Endodermal cell (in vitro differentiated cells): ENCODE measurements at places on chromosomes 12 and 14.

- no peak overlapping the region for H3K27ac ChIP-seq
- H3K4me1 ChIP-seq = peaks cover 5% of the 10 kb centered on the region
- DNase-seq = peak; percentile 61
- H3K27me3 ChIP-seq = no peaks in the 10 kb centered on the region
- no peaks in the 10 kb centered on the region for H3K36me3 ChIP-seq
Observed at GRCh38 chr12:24742378-24742777, 206.5 kb downstream of the BCAT1 start.

GRCh38 chr14:68757618-68758081 is 35.2 kb downstream of the ZFP36L1 start:
- no peaks in the 10 kb centered on the region for H3K27me3 ChIP-seq
- H3K4me3 ChIP-seq = no peak overlapping the region
- H3K36me3 ChIP-seq = no peaks in the 10 kb centered on the region
- no peaks in the 10 kb centered on the region for H3K4me1 ChIP-seq

GRCh38 chr14:87869619-87870583 is 123.1 kb downstream of the GALC start:
- H3K4me1 ChIP-seq = peaks cover 19% of the 10 kb centered on the region
- H3K4me3 ChIP-seq = peak overlapping the region; percentile 26
- H3K27ac ChIP-seq = no peak overlapping the region
- no peaks in the 10 kb centered on the region for H3K36me3 ChIP-seq
- no peaks in the 10 kb centered on the region for H3K27me3 ChIP-seq

- no peaks in the 10 kb centered on the region for H3K36me3 ChIP-seq
- no peak overlapping the region for H3K27ac ChIP-seq
- no peak overlapping the region for H3K4me3 ChIP-seq
- no peaks in the 10 kb centered on the region for H3K27me3 ChIP-seq
- H3K4me1 ChIP-seq = no peaks in the 10 kb centered on the region
- peak; percentile 91 for DNase-seq
Observed at GRCh38 chr12:104358353-104359003, 54.9 kb downstream of the EID3 start.

- H3K4me3 ChIP-seq = no peak overlapping the region
- H3K36me3 ChIP-seq = no peaks in the 10 kb centered on the region
- no peak for DNase-seq
- H3K27me3 ChIP-seq = no peaks in the 10 kb centered on the region
Observed at GRCh38 chr12:27826076-27826475, 46.0 kb upstream of the MANSC4 start.

DNA sequence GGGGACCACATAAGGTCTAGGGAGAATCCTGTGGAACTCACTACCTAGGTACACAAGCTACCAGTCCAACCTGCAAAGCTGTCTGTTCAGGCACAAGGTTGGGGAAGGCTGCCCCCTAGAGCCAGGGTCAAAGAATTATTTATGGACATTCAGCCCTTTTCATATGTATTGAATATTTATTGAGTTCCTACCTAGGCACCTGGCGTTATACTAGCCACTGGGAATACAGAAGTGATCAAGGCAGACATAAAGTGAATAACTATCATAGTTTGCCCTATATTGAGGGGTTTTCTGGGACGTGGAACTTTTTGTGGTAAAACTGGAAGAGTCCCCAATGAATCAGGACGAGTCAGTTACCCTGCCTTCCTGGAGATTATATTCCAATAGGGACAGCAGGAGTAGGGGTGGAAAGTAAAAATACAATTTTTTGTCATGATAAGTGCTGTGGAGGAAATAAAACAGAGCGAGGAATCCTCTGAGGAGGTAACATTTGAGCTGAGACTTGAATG is 5.8 kb upstream of the SLC48A1 start:
- peaks cover 5% of the 10 kb centered on the region for H3K4me1 ChIP-seq
- H3K36me3 ChIP-seq = no peaks in the 10 kb centered on the region
- DNase-seq = peak; percentile 94
- no peak overlapping the region for H3K4me3 ChIP-seq
- H3K27me3 ChIP-seq = no peaks in the 10 kb centered on the region

- DNase-seq = peak; percentile 58
- H3K27ac ChIP-seq = no peak overlapping the region
- H3K27me3 ChIP-seq = no peaks in the 10 kb centered on the region
- no peaks in the 10 kb centered on the region for H3K4me1 ChIP-seq
Observed at GRCh38 chr12:41486718-41487117, 298.6 kb downstream of the PDZRN4 start.

DNA sequence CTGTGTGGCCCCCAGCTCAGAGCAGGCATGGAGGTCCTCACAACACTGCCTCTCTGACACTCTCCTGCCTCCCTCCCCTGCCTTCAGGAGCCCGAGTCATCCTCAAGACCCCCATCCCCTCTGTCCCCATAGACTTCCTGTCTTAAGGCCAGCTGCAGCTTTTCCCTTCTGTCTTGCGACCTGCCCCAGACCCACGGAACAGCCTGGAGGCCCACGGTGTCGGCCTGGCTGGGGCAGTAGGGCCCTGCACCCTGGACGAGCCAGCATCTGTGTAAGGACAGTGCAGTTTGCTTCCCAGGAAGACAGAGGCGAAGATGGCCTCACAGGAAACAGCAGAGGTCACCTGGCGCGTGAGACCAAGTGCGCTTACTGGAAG is 9.7 kb downstream of the TEDC1 start:
- peaks cover 2% of the 10 kb centered on the region for H3K4me1 ChIP-seq
- H3K27ac ChIP-seq = peak overlapping the region; percentile 82
- no peak overlapping the region for H3K4me3 ChIP-seq
- no peak for DNase-seq
- H3K36me3 ChIP-seq = no peaks in the 10 kb centered on the region
- H3K27me3 ChIP-seq = no peaks in the 10 kb centered on the region

DNA sequence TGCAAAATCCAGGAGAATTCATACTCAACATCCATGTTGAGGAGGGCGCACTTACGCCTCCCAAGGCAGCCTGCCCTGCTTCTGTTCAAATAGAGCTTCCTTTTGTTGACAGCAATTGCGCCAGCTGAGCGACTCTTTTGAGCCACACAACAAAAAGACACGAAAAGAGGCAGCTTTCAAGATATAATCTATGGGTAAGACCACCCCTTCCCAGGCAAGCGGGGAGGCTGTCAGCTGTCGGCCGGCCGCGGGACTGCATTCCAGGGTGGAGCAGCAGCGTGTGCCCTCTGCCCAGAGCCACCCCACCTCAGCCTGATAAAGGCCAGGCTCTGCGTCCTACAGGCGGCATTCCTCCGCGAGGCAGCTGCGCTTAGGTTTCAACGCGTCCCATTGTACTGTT is 15.8 kb upstream of the STAB2 start:
- H3K4me3 ChIP-seq = no peak overlapping the region
- peaks cover 7% of the 10 kb centered on the region for H3K27me3 ChIP-seq
- H3K27ac ChIP-seq = peak overlapping the region; percentile 50
- H3K4me1 ChIP-seq = no peaks in the 10 kb centered on the region
- DNase-seq = peak; percentile 91

DNA sequence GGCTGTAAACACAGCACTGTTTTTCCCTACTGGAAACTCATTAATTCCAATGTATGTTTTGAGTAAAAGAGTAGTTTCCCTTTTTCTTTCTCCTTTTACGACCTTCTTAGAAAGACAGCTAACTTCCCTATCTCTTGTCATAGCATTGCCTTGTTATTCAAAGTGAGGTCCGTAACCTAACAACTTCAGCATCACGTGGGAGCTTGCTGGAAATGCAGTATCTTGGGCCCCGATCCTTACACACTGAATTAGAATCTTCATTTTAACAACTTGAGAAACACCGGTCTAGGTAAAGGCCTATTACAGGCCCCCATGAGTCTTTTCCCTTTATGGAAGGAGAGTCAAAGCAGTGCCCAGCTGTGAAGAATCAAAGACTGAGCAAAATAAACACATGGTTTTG is 230.7 kb upstream of the PRKD1 start:
- H3K36me3 ChIP-seq = no peaks in the 10 kb centered on the region
- no peak overlapping the region for H3K27ac ChIP-seq
- no peak overlapping the region for H3K4me3 ChIP-seq
- DNase-seq = no peak
- H3K4me1 ChIP-seq = peaks cover 2% of the 10 kb centered on the region
- no peaks in the 10 kb centered on the region for H3K27me3 ChIP-seq

- no peaks in the 10 kb centered on the region for H3K27me3 ChIP-seq
- H3K27ac ChIP-seq = no peak overlapping the region
- no peak for DNase-seq
- no peaks in the 10 kb centered on the region for H3K4me1 ChIP-seq
- no peak overlapping the region for H3K4me3 ChIP-seq
- H3K36me3 ChIP-seq = no peaks in the 10 kb centered on the region
Observed at GRCh38 chr12:92185052-92185451, 39.4 kb upstream of the BTG1 start.

DNA sequence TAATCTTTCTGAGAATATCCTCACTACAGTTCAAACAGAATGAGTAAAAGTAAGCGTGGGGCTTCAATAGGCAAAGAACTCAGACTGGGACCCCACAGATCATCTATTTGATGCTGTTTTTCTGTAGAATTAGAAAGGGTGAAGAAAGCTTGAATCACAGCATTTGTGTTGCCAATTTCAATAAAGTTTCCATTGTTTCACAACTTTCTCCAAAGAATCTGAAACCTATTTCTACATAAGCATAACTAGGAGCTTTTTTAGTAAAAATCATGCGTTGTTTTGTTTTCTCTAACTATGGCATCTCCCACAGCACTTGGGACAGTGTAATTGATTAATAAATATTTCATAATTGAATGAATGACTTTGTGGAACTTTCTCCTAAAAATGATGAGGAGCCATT is 16.7 kb upstream of the NEDD1 start:
- H3K4me1 ChIP-seq = peaks cover 6% of the 10 kb centered on the region
- no peak overlapping the region for H3K27ac ChIP-seq
- no peaks in the 10 kb centered on the region for H3K36me3 ChIP-seq
- DNase-seq = no peak
- H3K4me3 ChIP-seq = no peak overlapping the region

DNA sequence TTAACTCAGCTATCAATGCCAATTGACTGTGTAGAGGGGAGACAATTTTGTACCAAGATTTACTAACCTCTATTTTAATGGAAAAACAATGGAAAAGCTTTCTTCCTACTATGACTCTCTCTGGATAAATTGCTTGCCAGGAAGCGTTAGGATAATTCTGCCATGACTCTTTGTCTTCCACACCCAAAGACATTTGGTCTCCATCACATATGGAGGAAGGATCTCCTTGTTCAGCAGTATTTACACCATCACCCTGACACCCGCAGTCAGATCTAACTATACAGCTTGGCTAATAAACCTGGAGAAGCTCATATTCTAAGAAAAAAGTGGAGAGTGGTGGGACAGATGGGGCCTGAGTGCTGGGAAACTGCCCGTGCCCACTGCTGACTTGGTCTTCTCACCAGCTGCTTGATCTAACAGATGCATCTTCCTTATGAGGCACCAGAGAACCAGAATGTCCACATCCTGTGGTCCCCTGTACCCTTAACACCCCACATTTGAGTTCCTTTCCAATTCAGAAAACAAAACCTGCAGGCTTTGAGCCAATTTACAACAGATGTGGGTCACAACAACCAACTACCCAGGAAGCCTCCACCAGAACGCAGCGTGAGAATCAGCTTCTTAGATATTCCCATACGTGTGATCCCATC is 154.0 kb downstream of the DAD1 start:
- DNase-seq = peak; percentile 28
- peaks cover 18% of the 10 kb centered on the region for H3K27me3 ChIP-seq
- H3K4me3 ChIP-seq = no peak overlapping the region
- H3K36me3 ChIP-seq = no peaks in the 10 kb centered on the region
- H3K4me1 ChIP-seq = no peaks in the 10 kb centered on the region

- H3K4me3 ChIP-seq = peak overlapping the region; percentile 58
- peak; percentile 77 for DNase-seq
- H3K27me3 ChIP-seq = peaks cover 85% of the 10 kb centered on the region
- H3K36me3 ChIP-seq = no peaks in the 10 kb centered on the region
Observed at GRCh38 chr14:67514650-67515385, 18.3 kb upstream of the PLEKHH1 start.

DNA sequence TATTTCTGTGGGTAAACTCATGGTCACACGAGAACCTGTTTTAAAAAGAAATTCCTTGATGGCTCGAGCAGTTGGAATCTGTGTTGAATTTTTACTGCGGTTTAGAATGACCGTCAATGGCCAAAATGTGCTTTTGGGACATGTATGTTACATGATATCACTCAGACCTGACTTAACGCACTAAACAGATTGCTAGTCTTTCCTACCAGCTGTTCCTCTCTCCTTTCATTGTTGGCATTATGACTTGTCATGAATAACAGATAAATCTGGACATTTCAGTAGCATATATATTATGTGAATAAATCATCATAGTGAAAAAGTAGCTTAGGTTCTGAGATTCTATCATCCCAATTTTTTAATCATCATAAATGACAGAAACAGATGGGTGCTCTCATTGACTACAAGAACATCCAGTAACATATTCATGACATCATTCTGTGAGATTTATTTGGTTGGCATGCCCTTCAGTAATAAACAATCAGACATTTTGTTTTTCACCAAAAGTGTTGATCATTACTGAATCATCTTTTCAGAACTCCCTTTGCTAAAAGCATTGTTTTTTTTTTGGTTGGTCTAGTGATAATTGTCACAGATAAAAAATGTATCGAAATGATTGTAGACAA is 57.9 kb upstream of the NAV3 start:
- no peaks in the 10 kb centered on the region for H3K27me3 ChIP-seq
- no peak for DNase-seq
- H3K4me1 ChIP-seq = no peaks in the 10 kb centered on the region

DNA sequence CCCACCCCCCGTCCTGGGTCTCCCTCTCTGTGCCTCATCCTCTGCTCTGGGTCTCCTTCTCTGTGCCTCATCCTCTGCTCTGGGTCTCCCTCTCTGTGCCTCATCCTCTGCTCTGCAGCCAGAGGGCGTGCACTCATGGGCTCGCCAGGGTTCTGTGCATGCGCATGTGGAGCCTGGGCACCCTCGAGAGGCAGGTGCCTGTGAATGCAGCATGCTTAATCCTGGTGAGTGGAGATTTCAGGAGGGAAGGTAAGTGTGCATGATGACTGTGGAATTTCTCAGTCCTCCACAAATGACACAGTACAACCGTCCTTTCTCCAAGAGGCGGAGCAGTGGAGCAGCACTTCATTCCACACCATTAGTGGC is 65.2 kb downstream of the EP400 start:
- H3K4me3 ChIP-seq = no peak overlapping the region
- H3K27me3 ChIP-seq = no peaks in the 10 kb centered on the region
- H3K4me1 ChIP-seq = no peaks in the 10 kb centered on the region
- H3K27ac ChIP-seq = no peak overlapping the region
- DNase-seq = no peak
